ENCODE measurements at places on chromosomes 1 and 21.

DNA sequence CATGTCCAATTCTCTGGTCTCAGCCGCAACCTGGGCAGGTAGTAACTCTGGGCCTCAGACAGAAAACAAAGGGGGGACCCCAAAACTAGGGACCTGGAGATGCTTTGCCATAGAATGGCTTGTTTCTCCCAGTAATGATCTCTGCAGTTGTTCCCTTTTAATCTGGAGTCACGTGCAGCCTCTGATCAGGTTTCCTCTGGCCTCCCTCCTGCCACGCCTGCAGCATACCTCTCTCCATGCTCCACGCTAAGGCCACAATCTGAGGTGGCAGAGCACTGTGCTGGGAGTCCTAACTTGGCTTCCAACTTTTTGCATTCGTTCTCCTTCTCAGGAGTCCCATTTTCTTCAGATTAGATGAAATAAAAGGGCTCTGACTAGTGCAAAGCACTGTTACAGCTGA, 1.9 kb downstream of the PABPC4 start:
- no peak for DNase-seq

DNA sequence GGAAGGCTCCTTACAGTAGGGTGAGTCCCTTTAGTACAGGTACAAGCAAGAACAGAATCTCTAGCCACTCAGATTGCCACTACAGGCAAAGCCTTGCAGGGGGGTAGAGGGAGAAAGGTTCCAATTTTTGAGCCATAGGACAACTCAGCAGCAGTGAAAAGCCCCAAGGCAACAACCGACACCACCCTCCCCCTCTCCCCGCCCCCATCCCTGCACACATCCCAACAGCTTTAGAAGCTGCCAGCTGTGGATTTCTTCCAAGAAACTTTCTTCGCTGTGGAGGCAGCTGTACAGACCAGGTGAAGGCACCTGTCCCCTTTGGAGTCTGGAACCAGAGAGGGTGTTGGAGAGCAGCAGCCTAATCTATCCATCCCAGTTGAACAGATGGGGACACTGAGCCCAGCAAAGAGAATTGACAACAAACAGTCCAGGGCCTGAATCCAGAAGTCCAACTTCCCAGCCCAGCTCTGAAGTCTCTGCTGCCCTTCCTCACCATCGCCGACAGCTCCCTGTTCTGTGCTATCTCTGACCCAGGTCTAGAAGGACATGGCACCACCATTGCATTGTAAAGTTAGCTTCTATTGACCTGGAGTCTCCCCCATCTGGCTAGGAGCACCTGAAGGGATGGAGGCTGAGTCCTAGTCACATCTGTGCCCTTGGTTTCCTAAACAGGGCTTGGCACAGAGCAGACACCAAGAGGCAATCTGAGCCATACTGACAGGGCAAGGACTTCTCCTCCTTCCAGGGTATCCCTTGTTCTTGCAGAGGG, 2.2 kb downstream of the TENT5B start:
- DNase-seq = no peak

- no peak for DNase-seq
These were observed 4.3 kb upstream of the SERBP1 start for GRCh38 chr1:67434491-67434890.

GRCh38 chr1:61124696-61125095, 42.3 kb downstream of the NFIA start:
- DNase-seq = no peak

DNA sequence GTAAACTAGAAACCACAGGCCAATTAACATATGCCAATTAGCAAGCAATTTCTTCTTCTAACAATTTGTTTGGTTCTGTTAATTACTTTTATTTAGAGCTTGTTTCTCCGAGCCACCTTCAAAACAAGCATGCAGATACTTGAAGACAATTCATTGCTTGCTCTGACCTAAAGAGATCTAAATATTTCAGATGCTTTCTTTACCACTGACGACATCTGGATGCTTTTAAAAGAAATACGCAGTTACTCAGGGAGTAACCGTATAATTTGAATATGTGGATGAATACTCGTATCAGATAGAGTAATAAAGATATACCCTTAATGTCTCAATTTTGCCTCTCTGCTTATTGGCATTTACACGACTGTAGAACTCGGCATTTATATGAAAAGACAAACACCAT, 390.0 kb downstream of the DISC1 start:
- DNase-seq = no peak

GRCh38 chr1:95966866-95967265, 732.9 kb downstream of the RWDD3 start:
- no peak for DNase-seq

DNA sequence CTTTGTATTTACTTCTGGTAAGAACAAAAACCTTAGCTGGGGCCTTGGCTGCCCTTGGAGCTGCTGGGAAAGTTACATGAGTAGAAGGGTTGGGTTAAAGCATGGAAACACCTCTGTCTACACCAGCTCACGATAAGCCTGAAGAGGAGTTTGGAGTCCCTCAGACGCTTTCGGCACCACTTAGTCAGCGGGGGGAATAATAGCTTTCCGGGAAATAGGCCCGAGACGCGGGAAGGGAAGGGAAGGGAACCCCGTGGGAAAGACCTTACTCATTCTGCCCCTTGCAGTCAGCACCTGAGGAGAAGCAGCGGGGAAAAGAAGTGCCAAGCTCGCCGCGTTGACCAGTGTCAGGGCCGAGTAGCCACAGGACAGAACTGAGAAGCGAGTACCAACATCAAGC, 66.4 kb upstream of the PDE9A start:
- DNase-seq = no peak

GRCh38 chr1:183139281-183139942, 46.7 kb upstream of the LAMC2 start:
- no peak for DNase-seq

DNA sequence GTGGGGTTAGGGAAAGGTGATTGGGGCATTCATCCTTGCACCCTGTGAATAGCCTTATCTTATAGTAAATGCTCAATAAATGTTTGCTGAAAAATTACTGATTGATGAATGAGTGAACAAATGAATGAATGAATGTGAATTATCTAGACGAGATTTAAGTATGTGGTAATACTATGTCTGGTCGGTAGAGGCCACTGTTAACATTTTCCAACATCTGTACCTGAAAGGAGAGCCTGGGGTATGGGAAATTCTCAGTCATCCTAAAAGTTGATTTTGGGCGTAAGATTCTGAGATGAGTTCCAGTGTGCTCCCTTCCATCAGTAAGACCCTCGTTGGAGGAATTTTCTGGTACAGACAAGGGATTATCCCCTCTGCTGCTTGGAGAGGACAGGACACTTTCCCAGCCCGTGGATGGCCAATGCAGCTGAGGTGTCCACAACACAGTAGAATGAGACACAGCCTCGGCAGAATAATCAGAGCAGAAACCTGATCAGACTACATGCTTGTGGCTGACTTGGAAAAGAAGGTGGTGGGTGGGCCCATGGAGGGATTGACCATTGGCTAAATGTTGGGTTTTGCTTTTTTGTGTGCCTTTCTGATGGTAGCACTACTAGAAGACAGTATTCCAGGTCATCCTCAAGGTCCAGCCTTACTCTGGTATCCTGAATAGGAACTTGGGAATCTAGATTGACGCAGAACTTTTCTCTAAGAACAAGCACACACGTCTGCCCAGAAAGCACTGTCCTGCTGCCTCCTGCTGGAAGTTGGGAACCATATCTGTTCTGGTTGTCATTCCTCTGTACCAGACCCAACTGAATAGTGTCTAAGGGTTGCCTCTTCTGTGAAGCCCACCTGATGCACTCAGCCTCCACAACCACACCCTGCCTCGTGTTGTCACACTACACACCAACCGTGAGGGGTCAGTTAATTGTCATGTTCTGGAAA, 262.0 kb downstream of the TNR start:
- DNase-seq = no peak

- DNase-seq = no peak
These were observed 3.5 kb upstream of the C1orf116 start for GRCh38 chr1:207035877-207036551.

GRCh38 chr1:39255222-39255621, 50.7 kb downstream of the MACF1 start:
- no peak for DNase-seq

DNA sequence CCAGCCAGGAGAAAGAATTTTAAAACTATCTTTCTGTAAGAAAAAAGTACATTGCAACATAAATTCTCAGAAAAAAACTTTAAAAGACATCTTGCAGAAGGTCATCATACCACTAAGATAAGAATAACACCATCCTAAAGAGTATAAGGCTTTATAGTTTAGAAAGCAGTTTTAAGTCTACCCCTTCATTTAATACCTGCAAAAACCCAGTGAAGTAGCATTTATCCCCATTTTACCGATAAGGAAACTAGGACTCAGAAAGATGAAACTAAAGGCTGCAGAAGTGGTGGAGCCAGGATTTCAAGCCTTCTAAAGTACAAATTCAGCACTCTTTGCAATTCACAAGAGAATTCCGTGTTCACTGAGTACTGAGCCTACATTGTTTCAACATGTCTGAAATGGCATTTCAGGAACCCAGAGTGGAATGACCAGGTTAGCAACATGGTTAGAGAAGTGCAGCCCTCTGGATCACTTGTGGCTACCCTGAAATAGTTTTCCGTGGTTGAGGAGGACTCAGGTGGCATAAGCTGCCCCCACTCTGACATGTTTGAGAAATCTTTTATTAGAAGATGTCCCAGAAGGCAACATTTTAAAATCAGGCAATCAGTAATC, 6.7 kb downstream of the MYCL start:
- no peak for DNase-seq
